Astrocyte of the spinal cord (primary cell): ENCODE measurements at places on chromosomes 1 and 21.

GRCh38 chr1:91754348-91754747 is 131.6 kb downstream of the TGFBR3 start:
- DNase-seq = peak; percentile 34

DNA sequence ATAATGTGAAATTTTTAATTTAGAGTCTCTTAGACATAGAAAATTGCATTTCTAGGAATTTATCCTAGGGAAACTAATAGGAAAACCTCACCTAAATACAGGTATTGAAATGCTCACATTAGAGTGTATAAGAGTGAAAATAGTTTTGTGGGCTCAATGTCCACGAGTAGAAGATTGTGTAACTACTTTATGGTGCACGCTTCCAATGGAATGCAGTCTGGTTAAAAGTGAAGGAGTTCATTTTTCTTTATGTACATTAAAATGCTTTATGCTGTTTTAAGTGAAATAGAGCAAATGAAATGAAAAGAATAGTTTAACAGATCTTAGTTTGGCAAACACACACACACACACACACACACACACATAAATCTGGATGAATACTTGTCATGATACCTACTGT is 278.2 kb downstream of the USP25 start:
- no peak for DNase-seq

DNA sequence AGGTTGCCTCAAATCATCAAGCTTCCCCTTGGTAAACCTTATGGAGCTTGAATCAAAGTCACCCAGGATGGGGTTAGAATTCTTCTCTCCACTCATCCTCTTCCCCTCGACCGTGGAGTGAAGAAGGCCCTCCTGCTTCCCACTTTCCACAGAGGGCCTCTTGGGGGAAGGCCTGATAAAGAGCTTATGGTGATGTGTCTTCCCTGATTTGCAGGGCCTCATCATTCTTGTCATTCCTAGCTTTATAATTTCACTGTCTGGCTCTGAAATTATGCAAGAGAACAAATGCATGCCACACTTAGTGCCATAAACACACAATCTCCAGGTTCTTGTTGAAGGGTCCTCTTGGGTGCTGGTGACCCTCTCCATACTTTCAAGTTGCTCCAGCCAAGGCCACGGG is 101.2 kb downstream of the HMGB4 start:
- DNase-seq = no peak

GRCh38 chr1:82924666-82925065 is 1074.3 kb downstream of the TTLL7 start:
- DNase-seq = no peak

DNA sequence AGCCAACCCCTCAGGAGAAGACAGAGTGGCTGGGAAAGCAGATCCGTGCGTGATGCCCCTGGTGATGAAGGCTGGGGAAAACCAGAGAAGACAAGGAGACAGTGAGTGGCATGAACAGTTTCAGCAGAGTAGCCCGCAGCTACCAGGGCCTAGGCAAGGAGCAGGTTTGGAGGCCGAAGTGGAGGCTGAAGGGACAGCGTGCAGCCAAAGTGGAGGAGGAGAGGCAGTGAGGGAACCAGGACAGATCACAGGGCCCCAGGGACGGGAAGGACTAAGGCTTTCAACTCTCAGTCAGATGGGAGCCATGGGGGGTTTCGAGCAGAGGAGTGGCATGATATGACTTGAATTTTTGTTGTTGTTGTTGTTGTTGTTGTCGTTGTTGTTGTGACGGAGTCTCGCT is 59.9 kb upstream of the SELENON start:
- DNase-seq = no peak

- DNase-seq = peak; percentile 64
Measured at GRCh38 chr1:29121936-29122681, 1.6 kb downstream of the TMEM200B start.

DNA sequence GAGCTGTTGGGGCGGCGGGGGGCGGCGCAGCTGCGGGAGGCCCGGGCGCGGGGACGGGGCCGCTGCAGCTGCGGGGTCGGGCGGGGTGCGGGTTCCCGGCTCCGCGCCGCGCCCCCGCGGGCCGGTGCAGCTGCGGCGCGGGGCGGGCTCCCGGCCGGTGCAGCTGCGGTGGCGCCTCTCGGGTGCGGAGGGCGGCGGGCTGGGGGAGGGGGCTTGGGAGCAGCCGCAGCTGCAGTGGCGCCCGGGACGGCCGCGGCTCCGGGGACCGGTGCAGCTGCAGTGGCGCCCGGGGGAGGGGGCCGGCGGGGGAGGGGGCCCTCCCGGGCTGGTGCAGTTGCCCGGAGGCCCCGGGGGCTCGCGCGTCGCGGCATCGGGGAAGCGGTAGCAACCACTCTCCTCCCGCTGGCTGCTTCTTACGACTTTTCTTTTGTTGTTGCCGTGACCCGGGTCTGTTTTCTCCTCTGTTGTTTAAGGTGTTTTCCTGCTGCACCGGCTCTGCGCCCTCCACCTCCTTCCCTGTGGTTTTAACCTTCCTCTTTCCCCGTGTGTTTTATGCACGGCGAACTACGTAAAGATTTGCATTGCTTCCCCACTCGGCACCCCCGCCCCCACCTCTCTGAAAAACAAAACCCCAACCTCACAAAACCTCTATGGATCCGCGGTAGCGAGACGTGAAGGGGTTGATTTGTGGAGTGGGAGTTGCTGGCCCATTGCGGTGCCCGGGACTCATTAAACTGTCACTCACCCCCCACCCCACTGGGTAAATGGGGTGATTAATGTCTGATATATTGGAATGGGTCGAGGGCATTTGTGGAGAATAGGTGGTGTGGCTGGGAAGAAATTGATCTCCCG is 1.7 kb upstream of the ZBTB18 start:
- no peak for DNase-seq

GRCh38 chr1:216641669-216642460 is 81.4 kb downstream of the ESRRG start:
- DNase-seq = no peak

- no peak for DNase-seq
Measured at GRCh38 chr1:166089804-166090203, 77.0 kb downstream of the FAM78B start.

GRCh38 chr1:107378426-107378825 is 237.6 kb downstream of the NTNG1 start:
- DNase-seq = no peak

GRCh38 chr1:21594935-21595897 is 73.9 kb downstream of the RAP1GAP start:
- DNase-seq = peak; percentile 47

DNA sequence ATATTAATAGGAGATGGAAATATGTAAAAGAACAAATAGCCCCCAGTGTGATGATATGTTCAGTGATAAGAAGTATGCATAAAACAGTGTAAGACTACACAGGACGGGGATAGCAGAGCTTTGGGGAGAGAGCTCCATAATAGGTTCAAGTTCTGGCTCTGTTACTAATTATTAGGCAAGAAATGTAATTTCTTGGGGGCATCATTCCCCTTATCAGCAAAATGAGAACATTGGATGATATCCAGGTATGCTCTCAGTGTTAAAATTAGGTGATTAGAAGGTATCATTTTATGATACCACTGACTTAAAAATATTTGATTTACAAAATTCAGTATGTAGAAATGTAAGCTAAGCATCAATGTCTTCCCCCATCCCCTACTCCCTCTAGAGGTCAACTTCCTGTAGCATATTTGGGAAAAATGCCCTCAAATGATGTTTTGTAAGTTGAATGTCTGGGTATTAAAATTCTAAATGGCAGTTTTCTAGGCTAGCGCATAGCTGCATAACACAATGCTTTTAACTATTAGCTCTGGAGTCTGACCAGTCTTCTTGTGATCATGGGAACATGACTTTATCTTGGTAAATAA is 585.7 kb upstream of the CAMK1G start:
- no peak for DNase-seq

GRCh38 chr1:198119906-198120305 is 36.9 kb upstream of the NEK7 start:
- DNase-seq = no peak

- no peak for DNase-seq
Measured at GRCh38 chr1:216054600-216054999, 368.6 kb downstream of the USH2A start.

GRCh38 chr1:7510389-7510931 is 260.6 kb upstream of the VAMP3 start:
- no peak for DNase-seq

GRCh38 chr1:215923129-215923824 is 356.2 kb downstream of the KCTD3 start:
- DNase-seq = no peak

DNA sequence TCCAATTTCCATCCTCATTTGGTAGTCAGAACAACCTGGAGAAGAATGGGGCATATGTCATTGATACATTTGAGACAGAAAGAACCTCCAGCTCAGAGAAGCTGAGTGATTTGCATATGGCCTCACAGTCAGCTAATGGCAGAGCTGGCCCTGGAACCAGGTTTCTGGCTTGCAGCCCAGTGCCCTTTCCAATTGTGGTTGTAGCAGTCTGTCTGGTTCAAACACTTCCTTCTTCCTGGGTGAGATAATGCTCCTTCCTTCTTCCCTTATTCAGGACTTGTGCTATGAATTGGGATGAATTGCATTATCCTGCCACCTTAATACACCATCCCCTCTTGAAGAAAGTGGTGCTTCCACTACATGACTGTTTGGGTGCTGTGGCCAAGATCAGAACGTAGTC is 24.2 kb downstream of the SLC5A9 start:
- DNase-seq = no peak

DNA sequence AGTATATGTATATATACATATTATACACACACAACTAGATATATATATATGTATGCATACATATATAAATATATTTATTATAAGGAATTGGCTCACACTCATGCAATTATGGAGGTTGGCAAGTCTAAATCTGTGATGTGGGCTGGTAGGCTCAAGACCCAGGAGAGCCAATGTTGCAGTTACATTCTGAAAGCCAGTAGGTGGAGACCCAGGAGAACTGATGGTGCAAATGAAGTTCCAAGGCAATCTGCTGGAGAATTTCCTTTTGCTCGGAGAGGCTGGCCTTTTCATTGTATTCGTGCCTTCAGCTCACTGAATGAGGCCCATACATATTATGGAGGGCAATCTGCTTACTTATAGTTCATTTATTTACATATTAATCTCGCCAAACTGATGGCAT is 9.4 kb downstream of the IVL start:
- DNase-seq = no peak
